ENCODE measurements at places on chromosomes 6 and 20.

- DNase-seq: no peak
Measured at GRCh38 chr20:64048402-64049044, 916 bp downstream of the SOX18 start.

GRCh38 chr20:19770375-19770774 lies 12.3 kb downstream of the RIN2 start:
- no peak for DNase-seq

DNA sequence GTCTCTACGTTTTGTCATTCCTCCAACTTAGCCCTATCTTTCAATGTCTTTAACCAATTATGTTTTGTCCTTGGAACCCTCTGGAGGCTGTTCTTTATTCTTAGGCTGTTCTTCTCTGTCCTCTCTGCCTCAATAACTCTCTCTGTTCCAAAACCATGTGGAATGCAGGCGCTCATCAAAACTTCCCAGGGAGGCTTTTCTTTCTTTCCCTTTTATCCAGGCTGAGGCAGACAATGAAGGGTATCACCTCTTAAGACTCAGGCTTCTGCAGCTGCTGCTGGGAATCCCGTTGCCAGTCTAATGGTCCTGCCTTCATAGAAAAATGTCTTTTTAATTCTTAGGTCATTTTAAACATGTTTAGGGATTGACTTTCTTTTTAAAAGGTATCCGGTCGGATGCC lies 544.7 kb downstream of the CDH26 start:
- no peak for DNase-seq

DNA sequence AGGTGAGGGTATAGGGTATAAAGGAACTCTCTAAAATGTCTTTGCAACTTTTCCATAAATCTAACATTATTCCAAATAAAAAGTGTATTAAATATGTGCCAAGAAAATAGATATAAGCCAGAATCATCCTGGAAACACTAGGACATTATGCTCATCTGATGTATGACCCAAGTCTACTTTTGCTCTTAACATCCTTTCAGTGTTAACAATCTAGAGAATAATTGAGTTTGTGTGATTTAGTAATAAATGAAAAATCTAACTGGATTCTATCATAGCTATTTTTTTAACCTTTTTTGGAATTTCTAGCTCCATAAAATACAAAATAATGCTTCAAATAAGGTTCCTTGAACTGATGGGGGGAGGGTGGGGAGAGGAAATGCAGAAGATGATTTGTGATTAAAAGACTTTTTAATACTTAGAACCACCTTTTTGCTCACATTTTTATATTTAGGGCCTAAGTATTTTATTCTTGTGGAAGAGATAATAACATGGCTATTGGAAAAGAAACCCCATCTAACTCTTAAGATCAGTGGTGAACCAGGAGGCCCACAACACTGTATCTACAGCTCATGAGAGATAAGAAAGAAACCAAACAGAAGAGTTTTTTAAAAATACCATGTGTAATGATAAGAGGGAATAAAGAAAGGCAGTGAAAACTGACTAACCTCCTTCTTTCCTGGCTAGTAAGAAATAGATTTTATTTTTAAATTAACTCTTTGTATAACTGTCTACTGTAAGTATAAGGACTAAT lies 68.5 kb downstream of the PDSS2 start:
- no peak for DNase-seq

GRCh38 chr6:116033687-116034303 lies 26.9 kb downstream of the FRK start:
- DNase-seq: no peak

DNA sequence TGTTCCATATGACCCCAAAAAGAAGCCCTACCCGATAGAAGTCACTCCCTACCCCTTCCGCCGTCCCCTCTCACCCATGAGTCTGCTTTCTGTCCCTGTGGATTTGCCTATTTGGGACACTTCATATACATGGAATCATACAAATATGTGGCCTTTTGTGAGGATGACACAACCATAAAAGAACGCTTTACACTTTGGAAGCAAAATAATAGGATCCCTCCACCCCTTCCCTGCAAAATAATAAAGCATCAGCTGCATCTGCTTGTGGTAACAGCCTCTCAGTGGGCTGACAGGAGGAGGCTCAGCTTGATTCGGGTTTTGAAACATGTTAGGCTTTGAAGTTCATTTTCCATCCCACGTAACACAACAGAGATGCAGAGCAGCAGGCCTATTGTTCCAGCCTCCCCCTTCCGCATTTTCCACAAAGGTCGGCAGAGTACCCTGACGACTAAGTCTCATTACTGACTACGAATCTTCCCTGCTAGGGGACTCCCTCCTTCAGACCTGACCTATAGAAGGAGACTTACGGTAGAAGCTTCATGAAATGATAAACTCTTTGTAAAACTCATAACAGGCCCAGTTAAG lies 99.1 kb downstream of the ALDH8A1 start:
- no peak for DNase-seq

DNA sequence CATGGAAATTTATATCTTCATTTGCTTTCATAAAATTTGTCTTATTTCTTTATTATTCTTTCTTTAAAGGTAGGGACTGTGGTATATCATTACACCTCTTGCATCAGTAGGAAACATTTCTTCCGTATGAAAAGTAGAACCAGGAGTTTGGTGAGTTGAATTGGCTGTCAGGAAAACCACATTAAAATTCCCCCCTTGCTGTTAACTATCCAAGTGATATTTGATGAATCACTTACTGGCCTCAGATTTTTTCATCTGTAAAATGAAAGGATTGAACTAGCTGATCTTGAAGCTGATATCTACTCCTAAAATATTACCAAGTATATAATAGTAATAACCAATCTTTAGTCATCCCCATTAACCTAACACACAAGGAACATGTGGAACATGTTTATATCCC lies 460.9 kb downstream of the GJA1 start:
- no peak for DNase-seq

- no peak for DNase-seq
Measured at GRCh38 chr6:79498842-79499241, 38.4 kb downstream of the LCA5 start.
